GM23248 (cell line): ENCODE measurements at places on chromosomes 5 and 9.
A peak's percentile ranks its signal among the peaks of the same experiment; 100 is the strongest.

DNA sequence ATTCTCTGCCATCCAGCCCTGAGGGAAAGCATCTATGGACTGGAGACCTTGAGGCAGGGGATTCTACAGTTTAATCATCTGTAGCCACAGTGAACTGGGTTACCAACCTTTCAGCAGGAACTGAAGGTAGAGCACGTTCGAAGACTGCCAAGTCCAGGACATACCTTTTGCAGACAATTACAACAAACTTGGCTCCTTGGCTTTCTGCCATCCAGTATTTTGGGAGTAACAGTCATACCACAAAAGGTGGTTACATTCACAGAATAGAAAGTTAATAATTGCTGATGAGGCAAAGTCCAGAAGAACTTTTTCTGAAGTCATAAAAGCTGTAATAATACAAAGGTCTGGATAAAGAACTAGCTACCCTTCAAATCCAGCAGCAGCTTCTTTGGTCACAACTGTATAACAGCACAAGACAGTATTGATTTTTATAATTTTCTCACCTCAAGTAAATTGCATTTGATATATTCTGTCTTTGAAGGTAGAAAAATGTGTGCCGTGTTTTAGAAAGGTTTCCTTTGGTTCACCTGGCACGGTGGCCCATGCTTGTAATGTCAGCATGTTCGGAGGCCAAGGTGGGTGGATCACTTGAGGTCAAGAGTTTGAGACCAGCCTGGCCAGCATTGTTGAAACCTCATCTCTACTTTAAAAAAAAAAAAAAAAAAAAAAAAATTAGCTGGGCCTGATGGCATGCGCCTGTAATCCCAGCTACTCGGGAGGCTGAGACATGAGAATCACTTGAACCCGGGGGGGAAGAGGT lies 236.6 kb downstream of the NR3C1 start:
- DNase-seq = no peak

GRCh38 chr9:23825700-23826099 lies 340 bp downstream of the ELAVL2 start:
- DNase-seq = peak; percentile 23

- no peak for DNase-seq
Observed at GRCh38 chr9:128161215-128161902, 1.3 kb downstream of the BBLN start.

GRCh38 chr9:123269281-123269680 lies 895 bp upstream of the STRBP start:
- DNase-seq = no peak

GRCh38 chr5:164354139-164354751 lies 848.8 kb downstream of the MAT2B start:
- DNase-seq = no peak

DNA sequence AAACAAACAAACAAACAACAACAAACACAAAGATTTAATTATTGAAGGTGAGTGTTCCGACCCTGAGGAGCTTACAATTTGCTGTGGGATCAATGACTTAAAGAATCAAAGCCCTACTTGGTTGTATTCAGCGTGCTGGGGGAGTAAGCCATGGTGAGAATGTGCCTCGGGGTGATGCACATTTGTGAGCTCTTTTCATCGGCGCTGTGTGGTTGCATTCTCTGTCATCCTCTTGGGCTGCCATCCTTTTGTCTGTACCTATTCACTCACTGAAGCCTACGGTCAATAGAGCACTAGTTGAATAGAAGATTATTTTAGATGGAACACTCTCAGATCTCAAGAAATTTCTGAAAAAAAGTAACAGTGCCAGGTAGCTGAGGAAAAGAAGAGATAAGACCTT lies 203.9 kb downstream of the CTNND2 start:
- DNase-seq = no peak

GRCh38 chr5:79505138-79505537 lies 8.8 kb downstream of the HOMER1 start:
- DNase-seq = no peak

- peak; percentile 63 for DNase-seq
Observed at GRCh38 chr5:52007230-52007858, 624.1 kb downstream of the ISL1 start.

- DNase-seq = no peak
Observed at GRCh38 chr5:142186857-142187594, 78.4 kb downstream of the NDFIP1 start.

- peak; percentile 23 for DNase-seq
Observed at GRCh38 chr5:36462295-36463021, 143.9 kb upstream of the SLC1A3 start.

- DNase-seq = no peak
Observed at GRCh38 chr5:38891563-38891962, 45.8 kb downstream of the OSMR start.
